Posterior vena cava (tissue), 2 donors: ENCODE measurements at places on chromosomes 12 and 14. TPM values are rescaled to one million over a fixed set of nuclear protein-coding genes. Genes with fewer than 3 reads are reported as not detected.

Gene VCPKMT
- total RNA-seq, result 6.2 TPM

Gene SLC15A4
- total RNA-seq, result 27.0 TPM

Gene GPR68
- 6.4 TPM for total RNA-seq

Gene APOF
- not detected for total RNA-seq
